Mesenteric fat pad (tissue), 1 donor: ENCODE measurements at places on chromosomes 12 and 14. TPM values are rescaled to one million over a fixed set of nuclear protein-coding genes. Genes with fewer than 3 reads are reported as not detected.

- no peak for DNase-seq
Measured at GRCh38 chr14:65879248-65880009, 466.9 kb downstream of the FUT8 start.

DNA sequence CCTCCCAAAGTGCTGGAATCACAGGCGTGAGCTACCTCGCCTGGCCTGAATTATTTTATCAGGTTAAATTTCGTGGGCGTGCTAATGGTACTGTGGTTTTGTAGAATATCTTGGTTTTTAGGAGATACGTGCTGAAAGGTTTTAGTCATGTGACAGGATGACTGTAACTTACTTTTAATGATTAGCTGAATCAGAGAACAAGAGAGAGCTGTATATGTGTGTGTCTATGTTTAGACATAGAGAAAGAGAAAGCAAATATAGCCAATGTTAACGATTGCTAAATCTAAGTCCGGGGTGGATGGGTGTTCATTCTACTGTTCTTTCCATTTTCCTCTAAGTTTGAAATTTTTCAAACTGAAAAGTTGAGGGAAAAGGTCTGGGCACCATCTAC lies 9.2 kb upstream of the PNMA1 start:
- DNase-seq: no peak

DNA sequence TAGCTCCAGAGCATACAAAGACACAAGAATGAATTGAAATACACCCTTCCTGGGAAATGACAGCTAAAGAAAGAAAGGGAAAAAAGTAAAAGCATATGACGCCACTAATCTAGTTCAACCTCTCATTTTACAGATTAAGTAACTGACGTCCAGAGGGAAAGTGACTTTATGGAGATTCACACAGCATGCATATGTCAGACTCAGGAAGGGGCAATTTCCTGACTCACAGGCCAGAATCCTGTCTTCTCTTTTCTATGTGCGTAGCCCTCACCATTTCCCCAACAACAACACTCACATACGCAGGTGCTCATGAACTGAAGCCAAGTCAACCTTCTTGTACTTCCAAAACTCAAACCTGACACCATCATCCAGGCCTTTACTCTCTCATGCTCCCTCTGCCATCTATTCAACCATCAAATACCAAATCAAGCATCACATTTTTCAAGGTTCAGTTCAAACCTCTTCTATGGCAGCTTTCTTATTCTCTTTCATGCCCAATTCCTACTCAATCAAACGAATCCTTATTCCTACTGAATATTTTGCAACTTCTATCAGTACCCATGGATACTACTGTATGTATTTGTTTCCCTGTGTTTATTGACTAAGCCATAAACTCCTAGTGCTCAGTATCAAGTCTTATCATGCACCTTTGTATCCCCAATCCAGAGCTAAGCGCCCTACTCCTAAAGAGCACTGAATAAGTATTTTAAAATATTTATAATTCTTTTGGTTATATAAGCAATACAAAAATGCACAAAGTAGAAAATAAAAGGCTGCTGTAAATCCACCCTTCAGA lies 52.8 kb downstream of the STXBP6 start:
- no peak for DNase-seq

DNA sequence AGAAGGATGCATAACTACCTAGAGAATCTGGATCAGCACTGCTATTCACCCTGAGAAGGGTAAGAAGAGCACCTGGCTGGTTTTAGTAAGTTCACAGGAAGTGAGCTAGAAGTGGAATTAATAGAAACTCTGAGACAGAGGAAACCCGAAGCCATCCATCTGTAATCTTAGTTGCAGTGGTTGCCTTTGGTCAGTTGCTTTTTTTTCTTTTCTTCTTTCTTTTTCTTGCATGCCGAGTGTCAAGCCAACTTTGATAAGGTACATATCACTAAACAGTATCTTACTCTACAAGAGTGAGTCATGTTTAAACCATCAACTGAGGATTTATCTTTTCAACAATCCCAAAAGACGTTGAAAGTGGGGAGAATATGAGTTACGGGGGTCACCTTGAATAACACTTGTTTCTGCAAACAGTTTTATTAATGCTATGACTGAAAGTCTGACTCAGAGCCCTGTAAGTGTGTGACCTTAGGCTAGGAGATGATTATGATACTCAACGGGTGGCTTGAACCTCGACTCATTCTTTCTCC lies 26.7 kb downstream of the C12orf75 start:
- DNase-seq: no peak

GRCh38 chr14:52656905-52657304 lies 38.5 kb downstream of the ERO1A start:
- no peak for DNase-seq

DNA sequence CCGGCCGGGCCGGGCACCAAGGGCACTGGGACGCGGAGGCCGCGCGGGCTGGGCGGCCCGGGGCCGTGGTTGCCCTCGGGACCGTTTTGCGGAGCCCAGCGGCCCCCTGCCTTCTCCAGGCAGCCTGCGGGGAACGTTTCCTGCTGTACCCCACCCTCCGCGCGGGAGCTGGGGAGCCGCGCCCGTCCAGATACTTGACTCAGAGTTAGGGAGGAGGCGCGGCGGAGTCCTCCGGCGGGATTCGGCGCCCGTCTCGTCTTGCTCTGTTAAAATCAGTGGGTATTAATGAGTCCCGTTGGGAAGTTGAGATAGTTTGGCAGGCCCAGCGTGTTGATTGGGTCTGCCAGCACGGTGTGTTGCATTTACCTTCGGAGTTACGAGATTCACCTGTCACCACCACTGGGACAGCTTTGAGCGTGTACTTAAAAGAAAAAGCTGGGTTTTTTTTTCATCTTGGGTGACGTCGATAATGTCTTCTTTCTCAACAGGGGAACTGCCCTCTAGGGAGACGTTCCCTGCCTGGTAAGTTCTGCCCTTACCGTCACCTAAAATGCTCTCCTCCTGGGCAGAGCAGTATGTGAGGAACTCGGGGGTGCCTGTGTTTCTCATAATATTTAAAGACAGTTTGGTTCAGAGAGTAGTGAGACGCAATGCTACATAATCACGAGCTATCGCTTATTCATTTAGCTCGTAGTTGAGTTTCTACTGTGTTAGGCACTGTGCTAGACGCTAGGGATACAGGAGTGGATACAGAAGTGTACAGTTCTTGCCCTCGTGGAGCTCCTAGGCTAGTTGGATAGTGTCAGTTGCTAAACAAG lies 596 bp downstream of the DLST start:
- DNase-seq: peak; percentile 92

DNA sequence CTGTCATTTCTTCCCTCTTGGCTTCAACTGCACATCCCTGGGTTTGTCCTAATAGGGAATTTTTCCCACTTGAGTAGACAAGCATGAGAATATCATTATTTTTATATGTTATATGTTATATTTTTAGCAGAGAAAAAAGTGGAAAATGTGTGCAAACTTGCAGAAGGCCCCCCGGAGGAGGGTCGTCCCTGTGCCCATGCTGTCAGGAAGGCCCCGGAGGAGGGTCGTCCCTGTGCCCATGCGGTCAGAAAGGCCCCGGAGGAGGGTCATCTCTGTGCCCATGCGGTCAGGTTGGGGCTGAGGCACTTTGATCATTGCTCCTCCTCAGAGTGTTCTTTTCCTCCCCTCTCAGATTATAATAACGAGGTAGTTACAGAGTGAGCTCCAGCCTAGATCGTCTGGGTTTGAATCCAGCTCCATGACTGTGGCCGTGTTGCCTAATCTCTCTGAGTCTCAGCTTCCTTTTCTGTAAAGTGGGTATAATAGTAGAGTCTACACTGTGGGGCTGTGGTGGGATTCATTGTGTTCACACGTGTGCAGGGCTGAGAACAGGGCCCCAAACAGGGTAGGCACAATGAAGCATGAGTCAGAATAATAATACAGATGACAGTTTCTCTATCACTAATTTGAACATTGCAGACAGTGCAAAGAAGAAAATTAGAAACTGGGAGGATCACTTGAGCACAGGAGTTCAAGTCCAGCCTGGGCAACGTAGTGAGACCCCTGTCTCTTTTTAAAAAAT lies 33.4 kb downstream of the ELK3 start:
- peak; percentile 69 for DNase-seq

- DNase-seq: no peak
Measured at GRCh38 chr12:70749931-70750330, 112.7 kb upstream of the PTPRB start.

GRCh38 chr14:37021390-37021789 lies 151.0 kb downstream of the SLC25A21 start:
- DNase-seq: no peak

DNA sequence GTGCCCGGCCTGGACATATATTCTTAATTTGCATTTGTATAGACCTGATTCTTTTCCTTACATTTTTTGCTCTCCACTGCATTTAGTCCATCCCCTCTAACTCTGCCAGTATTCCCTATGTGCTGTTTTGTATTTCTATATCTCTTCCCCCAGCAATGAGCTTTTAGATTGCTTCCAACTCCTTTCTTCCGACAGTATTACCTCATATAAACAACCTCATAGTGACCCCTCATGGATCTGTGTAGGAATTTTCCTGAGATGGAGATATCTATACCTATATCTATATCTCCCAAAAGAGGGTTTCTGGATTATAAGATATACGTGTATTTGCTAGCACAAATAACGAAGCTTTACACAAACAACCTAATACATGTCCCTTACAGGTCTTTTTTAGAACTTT lies 161.9 kb downstream of the CRADD start:
- no peak for DNase-seq

DNA sequence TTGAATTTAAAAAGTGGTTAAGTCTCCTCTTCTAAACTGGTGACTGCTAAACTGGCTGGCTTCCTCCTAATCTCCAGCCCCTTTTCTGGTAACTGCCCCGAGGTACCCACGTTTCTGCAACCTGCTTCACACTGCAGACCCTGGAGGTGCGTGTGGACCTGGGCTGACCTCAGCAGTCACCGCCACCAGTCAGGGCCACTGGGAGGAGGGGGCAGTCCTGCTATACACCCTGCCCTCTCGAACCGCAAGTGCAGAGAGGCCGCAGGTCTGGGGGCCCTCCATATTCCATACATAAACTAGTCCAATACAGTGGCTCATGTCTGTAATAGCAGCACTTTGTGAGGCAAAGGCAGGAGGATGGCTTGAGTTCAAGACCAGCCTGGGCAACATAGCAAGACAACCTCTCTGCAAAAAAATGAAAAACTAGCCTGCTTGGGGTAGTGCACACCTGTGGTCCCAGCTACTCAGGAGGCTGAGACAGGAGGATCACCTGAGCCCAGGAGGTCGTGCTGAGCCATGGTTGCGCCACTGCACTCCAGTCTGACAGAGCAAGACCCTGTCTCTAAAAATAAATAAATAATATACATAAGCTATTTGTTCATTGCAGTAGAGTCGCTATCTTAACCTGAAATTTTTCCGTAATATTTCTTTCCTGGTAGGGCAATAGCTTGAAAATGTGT lies 25.6 kb downstream of the VPS37B start:
- no peak for DNase-seq

- DNase-seq: no peak
Measured at GRCh38 chr12:19074700-19075099, 54.8 kb upstream of the PLEKHA5 start.

The FBXW8 gene
- total RNA-seq: 12.8 TPM

The LRRC23 gene
- 4.2 TPM for total RNA-seq

The OTX2 gene
- not detected for total RNA-seq
